SHP77 treated with DMSO at 0.1 percent for 48 hours (cell line): ENCODE measurements at places on chromosomes 5 and 9.

DNA sequence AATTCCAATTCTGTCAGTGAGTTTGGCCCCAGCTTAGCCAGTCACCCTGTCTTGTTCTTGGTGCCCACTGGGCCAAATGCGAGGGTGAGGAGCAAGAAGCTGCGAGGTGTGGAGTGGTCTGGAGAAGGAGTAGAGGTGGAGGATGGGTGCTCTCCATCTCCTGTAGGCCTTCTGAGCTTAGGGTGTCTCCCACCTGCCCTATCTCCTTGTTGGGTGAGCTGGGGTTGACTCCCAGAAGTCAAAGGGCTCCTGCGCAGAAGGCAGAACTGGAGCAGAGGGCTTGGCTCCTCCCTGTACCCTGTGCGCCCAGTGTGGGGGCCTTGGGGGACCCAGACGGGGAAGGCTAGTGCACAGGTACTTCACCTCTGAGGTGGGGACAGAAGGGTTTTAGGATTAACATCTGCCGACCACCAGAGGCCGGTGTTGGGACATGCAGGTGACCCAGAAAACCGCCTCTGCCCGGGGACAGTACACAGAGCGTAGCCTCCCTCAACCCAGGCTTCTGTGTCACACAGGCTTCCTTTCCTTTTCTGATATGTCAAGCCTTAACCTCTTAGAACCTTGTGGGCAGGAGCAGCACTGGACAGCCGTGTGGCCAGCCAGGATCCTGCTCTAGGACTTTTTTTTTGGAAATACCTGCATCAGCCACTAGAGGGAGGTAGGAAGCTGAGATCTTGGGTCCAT, 16.9 kb downstream of the IL5 start:
- peak; percentile 49 for DNase-seq

- DNase-seq: no peak
Observed at GRCh38 chr9:93256878-93257807, 73.2 kb downstream of the WNK2 start.

DNA sequence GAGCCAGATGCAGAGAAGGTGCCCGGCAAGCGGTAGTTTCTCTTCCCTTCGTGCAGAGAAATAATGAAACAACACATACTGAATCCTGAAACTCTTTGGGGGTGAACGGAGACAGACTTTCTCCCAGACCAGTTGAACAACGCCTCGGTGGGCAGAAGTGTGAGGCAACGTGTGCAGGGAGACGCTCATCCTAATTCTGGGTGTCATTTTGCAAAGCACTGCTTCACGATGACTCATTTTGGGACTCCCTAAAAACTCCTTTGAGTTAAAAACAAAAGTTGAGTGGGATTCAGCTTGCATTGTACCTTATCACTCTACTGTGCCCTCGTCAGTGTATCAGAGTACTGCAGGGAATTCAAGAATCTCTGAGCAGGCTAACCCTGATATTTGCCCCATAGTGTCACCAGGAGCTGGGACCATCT, 3.5 kb upstream of the NEK6 start:
- DNase-seq: no peak

- no peak for DNase-seq
Observed at GRCh38 chr5:63794296-63794695, 167.9 kb downstream of the HTR1A start.

- no peak for DNase-seq
Observed at GRCh38 chr5:157265714-157266285, at the start of gene CYFIP2. TSS of gene CYFIP2 (plus strand) at chr5:157266123. CDS start at chr5:157285362, 19,239 bp downstream.

DNA sequence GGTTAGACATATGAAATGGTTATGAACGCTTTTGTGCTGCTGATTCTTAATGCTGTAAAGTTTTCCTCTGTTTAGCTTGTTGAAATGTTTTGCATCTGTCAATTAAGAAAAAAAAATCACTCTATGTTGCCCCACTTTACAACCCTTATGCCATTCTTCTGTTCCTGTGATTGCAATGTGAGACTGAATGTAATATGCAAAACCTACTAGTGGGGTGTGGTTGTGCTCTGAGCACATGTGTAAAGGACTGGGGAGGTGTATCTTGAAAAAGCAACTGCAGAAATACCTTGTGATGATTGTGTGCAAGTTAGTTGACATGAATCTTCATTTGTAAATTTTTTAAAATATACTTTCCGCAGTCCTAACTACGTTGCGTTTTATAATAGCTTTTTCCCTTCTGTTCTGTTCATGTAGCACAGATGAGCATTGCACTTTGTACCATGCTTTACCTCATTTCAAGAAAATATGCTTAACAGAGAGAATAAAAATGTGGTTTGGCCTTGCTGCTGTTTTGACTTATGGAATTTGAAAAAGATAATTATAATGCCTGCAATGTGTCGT, 357.0 kb upstream of the PIK3R1 start:
- DNase-seq: no peak

GRCh38 chr9:93893899-93894690, 61.1 kb downstream of the BARX1 start:
- DNase-seq: no peak

- DNase-seq: no peak
Observed at GRCh38 chr9:105141146-105141975, 103.1 kb upstream of the SLC44A1 start.

- no peak for DNase-seq
Observed at GRCh38 chr5:141869514-141869913, 8.7 kb downstream of the PCDH1 start.

DNA sequence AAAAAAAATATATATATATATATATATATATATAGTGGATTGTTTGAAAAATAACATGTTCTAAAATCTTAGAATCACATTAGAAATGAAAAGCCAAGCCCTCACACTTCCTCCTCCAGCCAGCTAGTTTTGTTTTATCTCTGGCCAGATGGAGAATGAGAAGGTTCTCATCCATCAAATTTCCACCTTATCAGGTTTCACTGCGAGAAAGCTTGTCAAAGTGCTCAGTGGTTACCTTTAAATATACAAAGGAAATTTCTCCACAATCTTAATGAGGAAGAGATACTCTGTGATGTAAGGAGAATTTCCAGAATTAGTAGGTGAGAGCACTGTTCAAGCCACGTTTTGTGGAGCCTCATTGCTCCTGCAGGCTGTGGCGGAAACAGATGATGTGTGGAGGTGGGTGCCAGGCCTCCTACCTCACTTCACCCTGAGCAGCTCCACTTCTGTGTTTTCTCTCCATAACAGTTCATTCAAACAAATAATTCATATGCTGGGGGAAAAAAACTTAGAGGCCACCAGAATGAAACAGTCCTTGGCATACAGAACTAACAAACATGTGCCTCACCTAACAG, 71.9 kb downstream of the CDK5RAP2 start:
- DNase-seq: no peak

DNA sequence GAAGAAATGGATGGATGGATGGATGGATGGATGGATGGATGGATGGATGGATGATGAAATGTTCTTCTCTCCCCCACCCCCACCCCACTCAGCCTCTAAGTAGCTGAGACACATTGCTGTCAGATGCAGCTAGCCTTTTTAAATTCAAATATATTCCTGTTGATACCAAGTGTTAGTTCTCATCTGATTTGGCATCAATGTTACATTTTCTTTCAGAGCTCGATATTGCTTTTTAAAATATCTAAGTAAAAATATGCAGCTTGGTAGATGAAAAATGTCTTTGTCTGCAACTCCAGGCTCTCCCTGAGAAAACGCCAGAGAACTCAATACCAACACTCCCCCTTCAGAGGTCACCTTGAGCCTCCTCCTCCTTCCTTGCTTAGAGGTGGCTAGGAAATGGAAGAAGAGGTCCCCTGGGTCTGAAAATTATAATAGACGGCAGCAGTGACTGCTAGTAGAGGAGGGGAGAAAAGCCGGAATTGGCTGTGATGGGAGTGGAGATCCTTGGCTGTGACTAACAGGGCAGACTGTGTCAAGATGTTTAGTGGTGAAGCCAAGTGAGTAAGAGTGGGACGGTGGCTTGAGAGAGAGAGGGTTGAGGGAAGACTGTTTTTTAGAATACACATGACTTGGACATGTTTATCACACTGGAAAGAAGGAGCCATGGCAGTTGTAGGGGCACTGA, 156.0 kb downstream of the ZNF462 start:
- no peak for DNase-seq

DNA sequence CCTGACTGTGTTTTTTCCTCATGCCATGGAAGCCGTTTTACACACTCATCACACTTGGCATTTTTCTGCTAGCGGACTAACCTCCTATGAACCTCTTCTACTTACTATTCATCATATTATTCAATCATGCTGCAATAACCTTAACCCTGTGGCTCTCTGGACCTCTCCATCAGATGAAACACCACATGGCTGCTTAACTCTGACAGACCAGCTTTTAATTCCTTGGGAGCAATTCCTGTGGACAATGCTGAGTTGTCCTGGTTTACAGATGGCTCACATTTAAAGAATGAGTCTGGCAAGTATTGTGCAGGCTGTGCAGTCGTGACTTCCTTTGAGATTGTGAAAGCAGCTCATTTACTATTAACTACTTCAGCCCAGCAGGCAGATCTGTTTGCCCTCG, 9.0 kb downstream of the OR1J1 start:
- no peak for DNase-seq

- no peak for DNase-seq
Observed at GRCh38 chr5:24750355-24750754, 105.6 kb upstream of the CDH10 start.

DNA sequence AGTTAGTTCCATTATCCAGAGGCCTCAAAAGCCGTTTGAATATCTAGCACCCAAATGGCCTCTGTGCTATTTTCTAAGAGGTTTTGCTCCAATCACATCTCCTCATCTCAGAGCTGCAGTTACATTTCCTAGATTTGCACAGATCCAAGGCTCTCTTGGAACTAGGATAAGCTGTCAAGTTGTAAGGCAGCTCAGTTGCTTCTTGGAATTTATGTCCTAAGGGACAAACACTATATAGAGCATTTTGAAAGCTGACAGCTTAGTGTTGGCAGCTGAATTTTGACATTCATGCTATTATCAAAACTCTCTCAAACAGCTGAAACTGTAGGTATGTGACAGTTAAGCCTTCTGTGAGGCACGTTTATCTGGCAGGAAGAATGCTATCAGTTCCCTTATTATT, 97.0 kb downstream of the MACIR start:
- DNase-seq: no peak

GRCh38 chr5:160773646-160774410, 78.2 kb downstream of the ATP10B start:
- DNase-seq: no peak

- DNase-seq: no peak
Observed at GRCh38 chr5:138495351-138495750, 30.1 kb downstream of the EGR1 start.

- DNase-seq: no peak
Observed at GRCh38 chr9:133572821-133573361, 36.3 kb downstream of the FAM163B start.
